ENCODE measurements at places on chromosomes 4 and X.

GRCh38 chr4:37639551-37640285, 46.5 kb downstream of the RELL1 start:
- DNase-seq = no peak

GRCh38 chrX:133723930-133724329, 261.5 kb downstream of the GPC3 start:
- DNase-seq = no peak

GRCh38 chrX:23773601-23774175, 9.3 kb upstream of the SAT1 start:
- DNase-seq = no peak

DNA sequence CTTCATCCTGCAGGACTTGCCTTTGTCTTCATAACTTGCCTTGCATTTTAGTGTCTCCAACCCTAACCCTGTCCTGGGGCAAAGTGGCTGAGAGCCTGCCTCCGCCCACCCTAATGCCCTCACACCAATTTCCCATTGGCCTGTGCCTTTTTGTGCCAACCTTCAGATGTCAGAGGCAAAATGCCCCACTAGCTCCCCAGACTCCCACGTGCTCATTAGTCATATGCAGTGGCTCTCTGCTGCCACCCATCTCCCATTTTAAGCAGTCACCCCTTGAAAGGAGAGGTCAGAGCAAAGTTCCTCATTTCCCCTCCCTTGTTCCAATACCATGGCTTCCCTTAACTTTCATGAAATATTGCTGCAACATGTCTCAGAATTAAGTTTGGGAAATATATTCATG, 74.8 kb upstream of the PASD1 start:
- DNase-seq = no peak

- no peak for DNase-seq
These were observed 7.8 kb downstream of the TMEM156 start for GRCh38 chr4:39024311-39024865.

DNA sequence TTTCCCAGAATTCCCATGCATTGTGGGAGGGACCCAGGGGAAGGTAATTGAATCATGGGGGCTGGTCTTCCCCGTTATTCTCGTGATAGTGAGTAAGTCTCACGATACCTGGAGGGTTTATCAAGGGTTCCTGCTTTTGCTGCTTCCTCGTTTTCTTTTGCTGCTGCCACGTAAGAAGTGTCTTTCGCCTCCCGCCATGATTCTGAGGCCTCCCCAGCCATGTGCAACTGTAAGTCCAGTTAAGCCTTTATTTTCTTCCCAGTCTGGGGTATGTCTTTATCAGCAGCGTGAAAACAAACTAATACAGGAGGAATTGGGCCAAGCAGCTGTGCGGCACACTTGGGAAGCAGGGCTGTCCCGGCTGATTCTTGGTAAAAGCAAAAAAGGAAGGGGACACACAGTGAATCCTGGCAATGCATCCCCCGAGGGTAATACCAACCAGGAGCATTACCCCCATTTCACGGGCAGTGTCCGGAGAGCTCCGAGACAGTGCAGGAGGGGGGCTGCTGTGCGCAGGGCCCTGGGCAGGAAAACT, 185.7 kb downstream of the AFAP1 start:
- DNase-seq = no peak

DNA sequence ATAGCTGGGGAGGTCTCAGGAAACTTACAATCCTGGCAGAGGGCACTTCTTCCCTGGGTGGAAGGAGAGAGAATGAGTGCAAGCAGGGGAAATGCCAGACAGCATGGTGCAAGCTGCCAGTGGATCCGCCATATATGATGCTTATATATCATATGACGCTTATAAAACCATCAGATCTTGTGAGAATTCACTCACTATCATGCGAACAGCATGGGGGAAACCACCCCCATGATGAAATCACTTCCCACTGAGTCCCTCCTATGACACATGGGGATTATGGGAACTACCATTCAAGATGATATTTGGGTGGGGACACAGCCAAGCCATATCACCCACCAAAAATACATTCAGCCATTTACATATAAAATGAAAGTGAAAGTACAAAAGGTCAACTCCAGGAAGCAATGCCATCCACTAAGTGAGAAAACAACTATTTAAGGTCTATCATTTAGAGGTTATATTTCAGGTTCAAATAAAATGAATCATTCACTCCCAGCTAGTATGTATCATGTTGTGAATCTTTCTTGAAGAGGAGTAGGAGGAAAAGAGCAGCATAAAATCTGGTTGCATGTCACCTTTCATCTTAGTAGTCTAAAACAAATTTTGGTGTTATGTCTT, 20.3 kb upstream of the DYNLT3 start:
- no peak for DNase-seq

DNA sequence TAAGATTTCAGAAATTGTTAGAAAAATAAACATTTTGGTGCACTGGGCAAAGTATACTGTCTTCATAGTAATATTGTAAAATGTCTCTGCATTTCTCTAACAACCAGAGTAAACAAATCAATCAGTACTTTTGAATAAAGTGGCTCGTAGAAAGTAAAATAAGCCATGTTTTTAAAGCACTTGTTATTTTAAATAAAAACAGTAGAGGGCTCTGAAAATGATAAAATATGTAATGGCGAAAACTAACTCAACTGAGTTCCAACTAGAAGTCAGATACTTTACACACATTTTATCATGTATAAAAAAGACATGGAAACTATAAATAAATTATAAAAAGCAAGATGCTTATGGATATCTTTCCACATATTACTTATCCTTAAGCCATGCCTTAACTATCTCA, 1134.4 kb downstream of the PDHA2 start:
- no peak for DNase-seq
